ENCODE measurements at places on chromosomes 5 and 9.

DNA sequence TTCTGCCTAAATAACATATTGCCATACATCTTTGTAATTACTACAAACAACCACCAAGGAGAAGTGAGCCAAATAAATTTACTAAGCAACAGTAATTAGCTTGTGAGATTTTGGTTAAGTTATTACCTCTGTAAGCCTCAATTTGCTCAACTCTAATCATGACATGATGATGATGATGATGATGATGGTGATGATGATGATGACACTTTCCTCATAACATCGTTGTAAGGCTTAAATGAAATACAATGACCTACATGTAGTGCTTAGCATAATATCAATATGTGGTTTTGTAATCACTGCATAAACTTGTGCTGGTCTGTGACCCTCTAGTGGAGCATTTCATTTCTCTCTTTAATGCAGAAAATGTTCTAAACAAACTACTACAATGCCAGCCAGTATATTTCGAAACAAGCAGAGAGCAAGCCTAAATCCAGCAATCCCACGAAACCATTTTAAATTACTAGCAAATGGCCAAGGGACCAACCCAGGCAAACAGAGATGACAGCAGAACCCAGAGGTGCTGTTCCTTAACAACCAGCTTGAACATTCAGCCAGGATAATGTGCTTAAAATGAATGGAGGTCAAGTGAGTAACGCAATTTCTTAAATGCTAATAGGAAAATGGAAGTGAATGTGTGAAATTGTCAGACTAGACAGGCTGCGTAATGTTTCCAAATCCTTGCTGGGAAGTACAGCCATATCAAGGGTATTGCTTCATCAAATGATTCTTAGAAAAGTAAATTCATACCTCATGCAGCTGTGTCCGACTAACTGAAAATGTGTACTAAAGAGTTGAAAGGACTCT lies 281.9 kb upstream of the PUM3 start:
- no peak for DNase-seq

DNA sequence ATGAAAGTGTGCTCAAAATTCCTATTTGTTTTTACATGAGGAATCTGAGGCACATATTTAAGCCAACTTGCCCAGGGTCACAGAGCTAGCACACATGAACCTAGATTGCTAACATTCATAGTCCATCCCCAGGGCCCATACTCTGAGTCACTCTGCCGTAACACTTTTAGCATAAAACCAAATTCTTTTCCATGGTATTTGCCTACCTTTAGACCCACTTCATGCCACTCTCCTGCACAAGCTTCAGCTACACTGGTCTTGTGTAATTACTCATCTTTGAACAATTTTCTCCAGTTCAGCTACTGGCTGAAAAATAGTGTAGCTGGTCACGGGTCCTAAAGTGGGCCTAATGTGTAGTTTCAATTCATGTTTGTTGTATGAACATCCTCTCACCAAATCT lies 200.7 kb downstream of the SLC12A2 start:
- DNase-seq = no peak

GRCh38 chr5:176639981-176640380 lies 7.3 kb upstream of the TSPAN17 start:
- peak; percentile 70 for DNase-seq

GRCh38 chr9:1024112-1024511 lies 26.0 kb upstream of the DMRT2 start:
- no peak for DNase-seq

GRCh38 chr9:118962426-118962825 lies 406.8 kb downstream of the BRINP1 start:
- DNase-seq = no peak

GRCh38 chr9:2872250-2872930 lies 28.5 kb upstream of the PUM3 start:
- no peak for DNase-seq

- no peak for DNase-seq
These were observed 196.8 kb downstream of the AUH start for GRCh38 chr9:91164724-91165520.

DNA sequence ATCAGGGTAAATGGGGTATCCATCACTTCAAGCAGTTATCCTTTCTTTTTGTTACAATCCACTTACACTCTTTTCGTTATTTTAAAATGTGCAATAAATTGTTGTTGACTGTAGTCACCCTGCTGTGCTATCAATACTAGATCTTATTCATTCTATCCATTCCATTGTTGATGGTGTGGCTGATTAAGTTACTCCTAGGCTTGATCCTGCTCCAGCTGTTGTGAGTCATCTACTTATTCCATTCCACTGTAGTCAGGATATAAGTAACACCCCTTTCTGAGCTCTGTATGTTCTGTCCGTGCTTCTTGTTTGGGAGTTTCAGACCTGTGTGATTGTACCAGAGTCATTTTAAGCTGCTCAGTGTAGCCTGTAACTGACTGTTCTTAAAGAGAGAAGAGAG lies 122.5 kb upstream of the RUSC2 start:
- DNase-seq = no peak

GRCh38 chr5:95759634-95760033 lies 28.5 kb downstream of the RHOBTB3 start:
- no peak for DNase-seq

DNA sequence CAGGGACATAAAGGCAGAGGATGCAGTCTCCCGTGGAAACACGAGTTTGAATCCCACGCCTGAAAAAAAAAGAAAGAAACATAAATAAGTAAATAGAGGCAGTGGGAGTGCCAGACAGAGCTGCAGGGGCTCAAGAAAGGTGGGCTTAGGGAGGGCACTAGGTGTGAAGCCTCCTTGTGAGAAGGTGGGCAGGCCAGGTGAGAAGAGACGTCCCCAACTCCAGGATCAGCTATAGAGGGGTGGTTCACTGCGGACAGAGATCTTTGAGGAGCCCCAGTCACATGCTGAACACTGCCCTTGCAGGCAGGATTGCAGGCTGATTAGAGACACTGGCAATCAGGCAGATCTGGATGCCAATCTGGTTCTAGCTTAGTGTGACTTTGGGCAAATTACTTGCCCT lies 172.1 kb downstream of the RGS3 start:
- no peak for DNase-seq

GRCh38 chr5:82164176-82164976 lies 113.8 kb downstream of the RPS23 start:
- no peak for DNase-seq

DNA sequence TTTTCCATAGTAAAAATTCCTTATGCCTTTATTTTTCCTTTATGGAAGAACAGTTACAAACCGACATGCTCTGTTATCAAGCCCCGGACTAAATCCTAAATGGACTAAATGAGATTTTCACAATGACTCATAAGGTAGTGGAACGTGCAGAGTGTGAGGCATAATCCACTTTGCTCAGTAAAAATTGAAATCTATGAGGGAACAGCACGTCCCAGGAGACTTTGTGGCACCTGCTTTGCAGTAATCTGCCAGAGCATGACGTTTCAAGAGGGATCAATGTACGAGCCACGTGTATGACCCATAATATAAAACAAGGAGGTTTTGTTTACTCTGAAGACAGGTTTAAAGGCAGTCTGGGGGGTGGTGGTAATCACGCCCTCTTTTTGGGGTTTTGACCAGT lies 83.8 kb upstream of the GNA14 start:
- no peak for DNase-seq

DNA sequence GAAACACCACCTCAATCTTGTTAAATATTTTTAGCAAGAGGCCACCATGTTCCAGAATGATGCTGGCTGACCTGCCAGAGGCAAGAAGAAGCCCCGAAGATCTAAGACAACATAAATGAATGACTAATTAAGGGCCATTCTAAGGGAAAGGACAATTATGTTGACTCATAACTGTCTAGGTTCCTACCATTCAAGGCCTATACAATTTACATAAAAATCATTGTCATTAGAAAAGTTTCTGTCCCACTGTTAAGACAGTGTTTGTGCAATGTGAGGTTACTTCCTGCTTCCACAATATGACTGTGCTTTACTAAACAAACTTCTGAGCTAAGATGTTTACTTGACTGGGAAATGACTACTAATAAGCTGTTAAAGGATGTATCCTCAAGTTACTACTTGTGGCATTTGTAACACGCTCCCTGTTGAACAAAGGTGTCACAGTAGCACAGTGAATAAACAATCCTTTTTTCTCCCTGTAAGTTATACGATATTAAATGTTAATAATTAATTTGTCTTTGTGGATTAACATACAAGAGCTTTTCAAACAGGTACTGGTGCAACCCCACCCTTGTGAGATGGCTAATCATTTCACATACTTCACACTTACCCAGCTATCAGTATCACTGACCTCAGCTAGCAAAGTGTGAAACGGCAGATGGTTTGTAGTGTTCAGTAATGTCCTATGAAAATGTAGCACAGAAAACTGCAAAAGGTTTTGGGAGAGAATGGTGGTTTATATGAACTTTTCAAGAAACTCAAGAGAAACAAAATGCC lies 195.8 kb downstream of the EFNA5 start:
- DNase-seq = no peak

DNA sequence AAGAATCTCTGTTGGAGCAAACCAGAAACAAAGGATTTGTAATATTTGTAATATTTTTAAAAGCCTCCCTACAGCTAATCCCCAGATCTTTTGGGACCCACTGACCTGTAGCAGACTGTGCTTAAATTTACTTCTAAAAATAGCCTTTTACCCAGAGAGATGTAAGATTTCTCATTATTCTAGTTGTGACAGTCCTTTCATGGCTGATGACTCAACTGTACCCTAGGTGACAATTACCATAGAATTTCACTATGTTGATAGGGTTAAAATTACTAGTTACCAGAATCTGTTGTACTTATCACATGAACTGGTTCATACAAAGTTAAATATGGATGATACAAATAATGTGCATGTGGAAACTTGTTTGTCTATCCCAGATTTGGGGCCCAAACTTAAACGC lies 543.9 kb upstream of the SEMA6A start:
- no peak for DNase-seq

All from cerebellar nuclear complex (tissue), 1 donor.